ENCODE measurements at places on chromosomes 7 and 10. TPM values are rescaled to one million over a fixed set of nuclear protein-coding genes. Genes with fewer than 3 reads are reported as not detected.

DNA sequence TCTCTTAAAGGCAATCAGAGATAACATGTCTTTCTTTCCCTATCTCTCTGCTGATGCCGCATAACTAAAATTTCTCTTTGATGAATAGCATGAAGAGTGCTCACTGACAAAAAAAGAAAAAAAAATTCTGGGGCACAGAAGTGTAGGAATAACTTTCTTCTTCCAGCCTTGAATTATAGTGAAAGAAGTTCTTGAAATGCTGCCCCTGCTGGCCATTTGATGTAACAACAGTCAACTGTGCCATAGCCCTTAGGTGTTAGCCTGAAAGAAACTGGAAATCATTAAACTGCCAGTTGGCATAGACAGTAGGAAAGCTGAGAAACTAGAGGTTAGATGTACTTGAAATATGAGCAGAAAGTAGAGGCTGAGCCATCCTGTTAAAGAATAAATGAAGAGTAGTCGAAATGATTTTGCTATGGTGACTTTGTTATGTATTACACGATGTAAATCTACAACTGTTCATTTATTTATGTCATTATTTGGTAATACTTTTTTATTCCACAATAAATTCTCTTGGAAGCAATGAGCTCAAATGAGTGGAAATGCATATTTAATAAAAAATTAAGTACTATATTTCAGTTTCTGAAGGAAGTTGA, 48.3 kb upstream of the FAM171A1 start:
- no peak for DNase-seq

DNA sequence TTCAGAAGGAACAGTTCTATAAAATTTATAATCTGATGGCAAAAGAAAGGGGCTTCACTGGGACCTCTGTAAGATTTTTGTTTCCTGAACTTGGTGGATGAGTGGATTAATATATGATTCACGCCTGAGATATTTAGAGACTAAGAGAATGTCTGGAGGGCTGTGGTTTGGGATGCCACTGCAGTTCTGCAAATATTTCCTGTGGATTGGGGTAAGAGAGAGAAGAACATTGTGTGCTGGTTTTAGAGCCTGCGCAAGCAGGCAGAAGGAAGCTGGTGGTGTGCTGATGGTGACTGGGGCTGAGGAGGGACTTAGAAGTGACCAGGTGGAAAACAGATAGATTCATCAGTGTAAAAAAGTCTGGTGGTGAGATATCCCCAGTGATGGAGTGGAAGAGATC, 87.0 kb downstream of the SUGCT start:
- DNase-seq, result no peak

DNA sequence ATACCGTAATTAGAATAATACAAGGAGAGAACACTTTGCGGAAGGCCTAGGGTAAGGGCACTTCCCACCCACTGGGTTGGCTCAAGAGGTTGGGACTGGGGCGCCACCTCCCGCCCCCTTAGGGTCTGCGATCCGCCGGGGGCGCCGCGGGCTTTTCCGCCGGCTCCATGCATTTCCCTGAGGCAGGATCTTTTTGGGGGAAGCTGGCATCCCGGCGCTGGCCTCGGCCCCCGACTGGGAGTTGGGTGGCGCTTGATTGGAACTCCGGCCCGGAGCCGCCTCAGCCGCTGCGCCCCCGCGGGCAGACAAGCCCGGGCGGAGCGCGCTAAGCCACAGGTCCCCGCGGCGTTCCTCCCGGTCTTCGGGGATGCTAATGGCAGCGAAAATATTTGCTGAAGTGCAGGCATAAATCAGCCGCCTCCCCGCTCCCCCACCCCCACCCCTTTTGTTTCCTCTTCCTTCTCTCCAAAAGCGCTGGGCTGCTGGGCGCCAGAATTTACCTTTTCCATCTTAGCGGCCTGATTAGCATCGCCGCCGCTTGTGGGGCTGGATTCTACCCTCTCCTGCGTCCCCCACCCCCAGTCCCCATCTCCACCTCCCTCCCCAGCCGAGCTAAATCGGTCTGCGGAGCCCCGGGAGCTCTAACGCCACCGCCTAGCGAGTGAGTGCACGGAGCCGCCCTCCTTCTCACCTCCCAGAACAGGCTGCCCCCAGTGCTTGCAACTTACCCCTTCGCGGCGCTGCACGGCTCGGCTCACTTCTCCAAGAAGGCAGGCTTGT, 5.1 kb downstream of the UNC5B start:
- no peak for DNase-seq

- no peak for DNase-seq
Measured at GRCh38 chr7:134462337-134462925, 3.5 kb upstream of the AKR1B1 start.

- no peak for DNase-seq
Measured at GRCh38 chr7:45159296-45159695, 1.7 kb downstream of the RAMP3 start.

DNA sequence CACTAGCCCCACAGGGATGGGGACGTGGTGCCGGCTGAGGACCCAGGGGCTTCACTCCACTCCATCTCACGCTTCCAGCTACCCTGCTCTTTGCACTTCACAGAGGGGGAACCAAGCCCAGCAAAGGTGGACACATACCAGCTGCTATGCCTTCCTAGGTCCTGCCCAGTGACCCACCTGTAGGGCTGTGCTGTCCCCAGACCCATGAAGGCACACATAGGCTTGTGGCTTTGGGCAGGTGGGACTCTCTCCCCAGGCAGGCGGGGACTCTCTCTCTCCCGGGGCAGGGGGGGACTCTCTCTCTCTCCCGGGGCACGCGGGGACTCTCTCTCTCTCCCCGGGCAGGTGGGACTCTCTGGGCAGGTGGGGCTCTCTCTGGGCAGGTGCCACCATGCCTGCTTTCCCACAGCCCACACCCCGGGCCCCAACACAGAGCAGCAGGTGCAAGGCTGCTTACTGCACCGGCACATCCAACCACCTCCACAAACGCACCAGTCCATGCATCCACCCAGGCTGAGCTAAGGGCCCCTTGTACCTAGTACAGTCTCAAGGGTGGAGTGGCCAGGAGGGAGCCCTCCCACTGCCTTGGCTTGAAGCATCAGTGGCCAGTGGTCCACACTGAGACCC, 13.8 kb upstream of the GPR146 start:
- DNase-seq, result peak; percentile 70

- no peak for DNase-seq
Measured at GRCh38 chr7:22718200-22718711, 8.7 kb upstream of the IL6 start.

DNA sequence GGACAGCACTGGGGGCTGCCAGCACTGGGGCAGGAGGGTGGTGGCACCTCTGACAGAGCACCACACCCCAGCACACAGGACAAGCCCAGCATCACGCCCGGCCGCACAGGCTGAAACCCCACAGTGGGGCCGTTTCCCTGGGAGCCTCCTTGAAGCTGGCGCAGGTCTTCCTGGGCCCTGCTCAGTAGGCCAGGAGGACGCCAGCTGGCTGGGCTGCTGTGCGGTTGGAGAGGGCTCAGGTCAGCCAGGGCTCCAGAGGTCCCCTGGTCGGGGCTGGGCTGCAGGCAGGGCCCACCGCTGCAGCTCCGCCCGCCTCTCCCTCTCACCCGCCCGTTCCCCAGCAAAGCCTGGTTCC, 137.3 kb downstream of the TCERG1L start:
- no peak for DNase-seq

- peak; percentile 24 for DNase-seq
Measured at GRCh38 chr10:70575874-70576802, 26.4 kb downstream of the PRF1 start.

GRCh38 chr10:128573281-128573845, 447.1 kb upstream of the MKI67 start:
- no peak for DNase-seq

DNA sequence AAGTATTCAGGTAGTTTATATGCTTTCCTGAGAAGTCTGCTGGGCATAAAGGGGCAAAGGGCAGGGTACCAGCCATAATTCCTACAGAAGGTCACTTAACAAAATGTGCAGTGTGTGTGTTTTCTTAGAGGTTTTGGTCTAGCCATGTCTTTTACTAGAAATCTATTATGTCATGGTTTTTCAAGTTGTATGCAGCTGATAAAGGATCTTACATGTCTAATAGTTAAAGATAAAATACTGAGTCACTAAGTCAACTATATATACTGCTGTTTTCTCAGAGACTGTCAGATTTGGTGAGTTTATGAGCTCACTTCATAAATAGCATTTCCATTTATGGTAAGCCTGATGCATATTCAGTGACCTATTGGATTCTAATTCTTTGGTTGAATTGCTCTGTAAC, 7.7 kb downstream of the CASP2 start:
- DNase-seq, result no peak

- no peak for DNase-seq
Measured at GRCh38 chr10:18290651-18291313, 150.6 kb downstream of the CACNB2 start.

DNA sequence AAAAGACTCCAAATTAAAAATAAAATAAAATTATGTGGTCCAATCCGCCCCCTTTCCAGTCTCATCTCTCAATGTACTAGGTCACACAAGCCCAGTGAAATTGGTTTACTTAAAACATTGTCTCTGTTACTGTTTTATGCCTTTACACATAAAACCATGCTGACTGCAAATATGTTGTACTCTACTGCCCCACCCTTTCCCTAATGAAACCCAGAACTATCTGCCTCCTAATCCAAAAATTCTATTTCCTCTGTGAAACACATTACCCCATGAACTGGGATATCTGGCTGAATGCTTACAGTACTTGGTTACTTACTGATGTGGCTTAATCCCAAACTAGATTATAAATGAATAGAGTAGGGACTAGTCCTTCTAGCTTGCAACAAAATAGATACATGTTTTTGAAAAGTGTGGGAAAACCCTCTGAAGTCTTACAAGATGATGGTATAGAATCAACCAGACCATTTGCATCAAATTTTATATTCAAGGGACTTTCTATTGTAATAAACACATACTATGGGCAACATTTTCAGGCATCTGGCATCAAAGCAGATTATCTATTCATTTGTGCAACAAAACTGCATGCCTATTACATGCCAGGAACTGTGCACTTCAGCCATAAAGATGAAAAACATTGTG, 10.0 kb upstream of the KMT2E start:
- DNase-seq, result no peak

GRCh38 chr7:5237286-5237685, 45.5 kb upstream of the SLC29A4 start:
- DNase-seq, result no peak

Gene SYT15
- total RNA-seq, result 14.5 TPM

Gene CYP2E1
- 6.3 TPM for total RNA-seq

Gene HTR7
- total RNA-seq, result 0.32 TPM

Gene NPFFR1
- total RNA-seq, result not detected
